Temporal lobe (tissue), 4 donors: ENCODE measurements at places on chromosomes 1 and 21. TPM values are rescaled to one million over a fixed set of nuclear protein-coding genes. Genes with fewer than 3 reads are reported as not detected.

Gene A3GALT2
- not detected for total RNA-seq

Gene RAB4A
- total RNA-seq = 26.1 TPM

Gene SGIP1
- total RNA-seq = 78.2 TPM

Gene NKAIN1
- total RNA-seq = 27.0 TPM

Gene CTSS
- total RNA-seq = 9.8 TPM

Gene CELA3A
- not detected for total RNA-seq

Gene MTR
- 22.4 TPM for total RNA-seq
